Stimulated activated CD4-positive, alpha-beta T cell treated with anti-CD3 and anti-CD28 coated beads, Interleukin-15, amount 100 ng/mL, for 48 hours (primary cell): ENCODE measurements at places on chromosomes 5 and 9.

- no peak for DNase-seq
These were observed at the start of gene TOR4A for GRCh38 chr9:137277329-137278041. Gene TOR4A, plus strand, starts transcription at chr9:137277726. Its CDS starts 964 bp downstream, at chr9:137278690.

GRCh38 chr9:120877276-120878034 lies 467 bp upstream of the PHF19 start:
- no peak for DNase-seq

- DNase-seq, result no peak
These were observed 52.9 kb upstream of the PAPPA start for GRCh38 chr9:116100711-116101121.

DNA sequence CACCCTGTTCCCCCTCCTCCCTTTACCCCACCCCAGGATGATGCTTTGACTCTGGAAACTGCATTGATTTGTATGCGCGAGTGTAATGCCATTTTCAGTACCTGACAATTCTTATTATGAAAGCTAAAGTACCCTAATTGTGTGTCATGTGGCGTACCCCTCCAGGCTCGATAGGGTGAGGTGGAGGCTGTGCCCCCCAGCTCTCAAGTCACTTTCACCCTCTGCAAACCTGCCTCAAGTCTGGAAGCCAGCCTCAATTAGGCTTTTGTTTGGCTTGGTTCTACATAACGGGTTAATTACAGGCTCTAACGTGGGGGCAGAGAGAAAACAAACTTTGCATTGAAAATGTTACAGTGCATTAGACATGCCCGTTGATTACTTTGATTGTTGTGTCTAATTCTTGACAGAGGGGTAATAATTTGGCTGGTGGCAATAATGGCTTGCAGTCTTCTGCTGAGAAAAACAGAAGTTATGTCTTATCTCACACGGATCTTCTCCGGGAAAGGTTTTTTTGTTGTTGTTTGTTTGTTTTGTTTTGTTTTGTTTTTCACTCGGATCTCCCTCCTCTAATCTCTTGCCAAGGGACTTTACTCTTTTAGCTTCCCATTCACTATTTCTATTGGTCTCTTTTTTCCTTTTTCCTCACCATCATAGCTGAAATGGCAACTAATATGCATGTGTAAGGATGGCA lies 12.6 kb downstream of the ISL1 start:
- no peak for DNase-seq

- peak; percentile 72 for DNase-seq
These were observed 34.2 kb downstream of the STC2 start for GRCh38 chr5:173293817-173294672.

GRCh38 chr9:97562542-97562941 lies 61.1 kb downstream of the TMOD1 start:
- DNase-seq, result no peak

DNA sequence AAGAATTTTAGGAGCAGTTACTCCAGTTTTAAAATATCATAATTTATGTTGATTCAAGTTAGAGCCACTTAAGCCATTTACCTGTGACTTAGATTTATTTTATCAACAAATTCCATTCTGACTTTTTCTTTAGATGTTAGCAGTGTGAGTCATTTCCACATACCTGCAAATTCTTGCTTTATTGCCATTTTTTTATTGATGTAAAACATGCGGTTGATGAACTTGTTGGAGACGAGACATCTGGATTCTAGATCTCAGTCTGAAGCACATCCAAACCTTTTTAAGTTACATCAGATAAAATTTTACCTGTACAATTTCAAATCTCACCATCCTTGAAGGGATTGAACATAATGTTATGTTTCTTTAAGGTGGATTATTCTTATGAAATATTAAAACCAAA lies 240.9 kb downstream of the IRX1 start:
- DNase-seq, result no peak

DNA sequence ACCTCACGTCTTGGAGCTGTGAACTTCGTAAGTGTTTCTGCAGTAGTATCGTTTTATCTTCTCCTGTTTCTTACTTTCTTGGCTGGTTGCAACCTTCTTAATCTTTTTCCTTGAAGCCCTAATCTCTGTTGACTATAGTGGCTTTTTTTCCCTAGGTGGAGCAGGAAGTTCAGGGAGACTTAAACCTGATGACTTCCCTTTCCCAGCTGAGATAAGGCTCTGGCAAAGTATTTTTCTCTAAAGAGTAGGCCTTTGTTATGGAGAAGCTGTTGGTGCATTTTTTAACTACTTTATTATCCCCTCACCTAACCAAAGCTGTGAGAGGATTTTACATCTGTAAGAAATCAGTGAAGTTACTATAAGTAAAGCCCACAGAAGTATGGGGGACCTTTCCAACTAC lies 723.1 kb upstream of the RIOK2 start:
- no peak for DNase-seq

DNA sequence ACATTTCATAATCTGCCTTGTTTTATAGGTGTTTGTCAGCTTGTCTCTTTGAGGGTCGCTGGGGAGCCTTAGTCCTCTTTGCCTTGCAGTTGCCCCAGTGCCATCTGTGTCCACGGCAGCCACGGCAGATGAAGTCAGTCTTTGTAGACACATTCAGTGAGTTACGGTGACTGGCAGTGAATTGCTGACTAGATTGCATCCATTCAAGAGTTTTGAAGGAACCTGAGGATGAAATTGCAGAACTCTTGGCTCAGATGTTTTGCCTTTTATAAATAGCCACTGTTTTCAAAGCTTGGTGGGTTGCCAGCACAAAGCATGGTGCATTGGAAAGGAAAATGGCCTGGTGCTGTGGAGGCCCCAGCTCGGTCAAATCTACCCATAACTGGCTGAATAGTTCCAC lies 125.6 kb downstream of the TRIO start:
- no peak for DNase-seq

DNA sequence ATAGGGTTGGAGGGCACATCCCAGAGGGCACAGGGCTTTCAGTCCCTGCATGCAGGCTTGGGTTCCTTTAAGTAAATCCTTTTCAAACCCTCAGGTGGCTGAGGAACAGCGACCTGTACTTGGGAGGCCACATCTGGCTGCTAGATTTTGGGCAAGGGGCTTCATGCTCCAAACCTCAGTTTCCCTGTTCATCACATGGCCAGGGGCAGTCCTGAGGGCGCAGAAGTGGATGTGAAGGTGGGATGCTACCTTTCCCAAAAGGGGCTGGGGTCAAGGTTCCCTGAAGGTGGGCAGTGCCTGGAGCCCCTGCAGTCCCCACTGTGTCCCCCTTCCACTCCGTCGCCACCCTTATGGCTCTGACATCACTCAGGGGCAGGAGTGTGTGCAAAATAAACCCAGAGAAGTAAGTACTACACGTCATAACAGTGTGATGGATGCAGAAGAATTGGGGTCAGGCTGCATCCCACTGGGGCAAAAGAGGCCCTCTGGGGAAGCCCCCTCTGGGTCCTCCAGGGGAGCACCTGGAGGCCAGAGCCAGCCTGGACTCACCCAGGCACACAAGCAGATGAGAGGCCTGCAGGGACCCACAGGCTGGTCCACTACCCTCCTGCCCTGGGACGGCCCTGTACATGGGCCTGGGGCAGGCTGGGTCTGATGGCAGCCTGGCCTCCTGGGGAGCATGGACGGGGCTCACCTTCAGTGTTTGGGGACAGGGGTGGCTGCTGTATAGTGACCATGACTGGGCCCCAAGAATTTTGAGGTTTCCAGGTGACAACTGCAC lies 1.9 kb upstream of the CARD19 start:
- no peak for DNase-seq

DNA sequence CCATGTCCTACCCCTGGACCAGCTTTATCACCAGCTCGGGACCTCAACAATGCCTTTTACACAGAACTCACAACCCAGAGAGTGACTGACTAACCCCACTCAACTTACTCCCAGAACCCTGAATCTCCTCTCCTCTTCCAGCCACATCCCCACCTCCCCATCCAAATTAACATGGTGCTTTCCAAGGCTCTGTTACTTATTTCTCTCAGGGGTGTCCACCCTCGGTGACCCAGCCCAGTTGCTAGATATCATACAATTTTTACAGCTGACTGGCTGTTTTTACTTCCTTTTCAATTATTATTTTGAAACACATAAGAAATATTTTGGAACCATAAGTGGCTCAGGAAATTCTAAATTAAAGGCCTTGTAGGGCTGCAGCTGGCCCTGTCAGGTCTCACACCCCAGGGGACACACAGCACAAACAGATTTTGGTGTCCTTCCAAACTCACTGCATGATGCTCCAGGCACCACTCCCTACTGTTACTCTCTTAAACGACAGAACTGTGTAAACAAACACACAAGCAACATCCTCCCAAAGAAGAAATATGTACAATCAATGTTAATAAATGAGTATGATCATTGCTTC lies 180.6 kb downstream of the ADAMTS12 start:
- DNase-seq, result no peak

DNA sequence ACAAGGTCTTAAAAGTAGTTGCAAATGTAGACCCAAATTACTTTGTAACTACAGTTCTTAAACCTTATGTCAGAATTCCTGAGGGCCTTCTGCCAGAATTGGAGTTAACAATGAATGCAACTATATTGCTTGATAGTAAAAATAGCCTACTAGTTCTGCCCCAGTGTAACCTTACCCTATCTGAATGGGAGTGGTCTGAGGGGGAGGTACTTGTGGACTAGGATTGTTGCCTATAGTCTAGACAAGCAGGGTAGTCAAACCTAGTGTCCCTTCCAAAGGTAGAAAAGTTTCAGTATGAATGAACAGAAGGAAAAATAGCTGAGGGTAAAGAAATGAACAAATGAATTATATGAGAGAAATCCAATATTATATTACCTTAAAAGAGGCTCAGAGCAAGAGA lies 242.2 kb downstream of the PJA2 start:
- no peak for DNase-seq

DNA sequence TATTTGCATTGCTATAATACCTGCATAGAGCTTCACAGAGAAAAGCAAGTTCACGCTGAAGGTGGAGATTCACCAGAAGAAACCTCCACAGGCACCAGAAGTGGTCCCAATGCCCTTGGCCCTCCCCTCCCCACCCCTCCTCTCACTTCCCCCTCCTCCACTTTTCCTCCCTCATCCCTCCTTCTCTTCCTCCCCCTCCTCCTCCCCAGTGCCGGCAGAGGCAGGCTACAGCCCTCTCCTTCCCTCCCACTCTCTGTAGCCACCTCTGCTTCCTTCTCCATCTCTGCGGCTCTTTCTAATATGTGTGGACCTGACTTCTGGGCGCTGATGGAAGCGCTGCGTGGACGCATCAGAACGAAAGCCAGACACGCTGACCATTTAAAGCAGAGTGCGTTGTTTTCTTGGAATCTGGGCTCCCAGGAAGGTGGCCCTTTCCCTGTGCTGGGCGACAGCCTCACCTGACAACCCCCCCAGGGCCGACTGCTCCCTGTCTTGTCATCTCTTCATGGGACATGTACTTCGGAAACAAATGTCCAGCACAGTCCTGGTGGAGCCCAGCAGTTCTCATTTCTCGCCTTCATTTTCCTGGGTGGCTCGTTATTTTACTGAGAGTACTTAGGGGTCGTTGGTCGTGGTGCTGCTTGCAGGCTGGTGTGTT lies 29.5 kb downstream of the NDUFS6 start:
- no peak for DNase-seq

GRCh38 chr5:90290648-90291047 lies 118.9 kb downstream of the CETN3 start:
- DNase-seq, result no peak

GRCh38 chr5:150313921-150314716 lies 11.4 kb upstream of the ARSI start:
- no peak for DNase-seq

DNA sequence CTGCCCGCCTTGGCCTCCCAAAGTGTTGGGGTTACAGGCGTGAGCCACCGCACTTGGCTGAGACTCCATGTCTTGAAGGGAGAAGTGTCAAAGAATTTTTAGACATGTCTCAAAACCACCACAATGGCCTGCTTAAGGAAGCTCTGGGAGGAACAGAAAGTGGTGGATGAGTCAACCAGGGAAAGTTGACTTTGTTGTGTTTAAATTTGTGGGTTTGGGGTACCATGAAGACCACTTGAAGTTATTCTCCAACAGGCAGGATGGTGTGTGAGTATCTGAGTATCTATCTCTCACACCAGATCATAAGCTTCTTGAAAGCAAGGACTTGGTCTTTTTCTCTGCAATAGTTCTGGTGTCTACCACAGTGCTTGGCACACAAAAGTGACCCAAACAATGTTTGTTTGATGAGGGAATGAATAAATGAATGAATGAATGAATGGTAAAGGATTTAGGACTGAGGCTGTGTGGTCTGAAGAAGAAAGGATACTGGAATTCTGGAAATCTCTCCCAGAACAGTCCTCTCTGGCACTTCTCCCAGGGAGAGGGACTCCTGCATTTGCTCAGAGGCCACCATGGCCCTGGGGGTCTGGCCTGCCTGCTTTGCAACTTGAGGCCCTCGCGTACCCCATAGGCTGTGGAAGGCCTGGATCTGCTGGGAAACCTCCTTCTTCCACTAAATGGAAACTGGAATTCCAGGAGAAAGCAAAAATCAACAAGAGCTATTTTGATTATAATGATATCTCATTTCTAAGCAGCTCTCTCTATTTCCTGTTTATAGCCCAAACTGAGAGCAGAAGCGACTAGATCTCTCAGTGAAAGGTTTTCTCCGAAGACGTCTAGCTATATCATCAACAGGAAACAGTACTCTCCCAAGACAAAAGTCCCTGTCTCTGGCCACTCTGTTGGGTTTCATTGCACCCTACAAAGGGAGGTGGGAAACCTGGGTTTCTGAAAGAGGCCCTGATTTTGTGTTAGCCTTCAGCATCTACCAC lies 187.9 kb downstream of the PALM2AKAP2 start:
- DNase-seq, result no peak

DNA sequence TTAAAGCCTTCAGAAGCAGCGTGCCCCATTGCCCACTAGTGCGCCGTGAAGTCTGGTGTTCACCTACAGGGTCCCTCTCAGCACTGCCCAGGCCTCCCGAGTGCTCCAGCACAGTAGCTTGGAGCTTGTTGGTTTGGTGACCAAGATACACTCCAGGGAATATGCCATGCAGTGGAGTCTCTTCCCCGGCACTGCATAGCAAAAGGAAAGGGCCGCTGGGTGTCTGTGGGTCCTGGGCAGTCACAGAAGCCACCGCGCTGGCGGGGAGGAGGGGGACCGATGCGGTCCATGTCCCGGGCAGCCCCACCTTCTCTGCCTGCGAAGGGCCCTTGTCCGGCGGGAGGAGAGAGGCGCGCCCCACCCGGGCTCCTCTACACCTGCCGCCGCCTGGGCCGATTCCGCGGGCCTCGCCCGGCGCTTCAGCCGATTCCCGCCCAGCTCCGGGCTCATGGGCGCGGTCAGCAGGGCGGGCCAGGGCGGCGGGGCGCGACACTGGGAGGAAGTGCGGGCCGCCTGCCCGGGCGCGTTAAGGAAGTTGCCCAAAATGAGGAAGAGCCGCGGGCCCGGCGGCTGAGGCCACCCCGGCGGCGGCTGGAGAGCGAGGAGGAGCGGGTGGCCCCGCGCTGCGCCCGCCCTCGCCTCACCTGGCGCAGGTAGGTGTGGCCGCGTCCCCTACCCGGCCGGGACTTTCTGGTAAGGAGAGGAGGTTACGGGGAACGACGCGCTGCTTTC lies at the start of gene SYK:
SYK (plus strand) TSS at position 579 of the 732 bp plus-strand sequence. CDS start 42,080 bp downstream, outside the sequence.
- no peak for DNase-seq

DNA sequence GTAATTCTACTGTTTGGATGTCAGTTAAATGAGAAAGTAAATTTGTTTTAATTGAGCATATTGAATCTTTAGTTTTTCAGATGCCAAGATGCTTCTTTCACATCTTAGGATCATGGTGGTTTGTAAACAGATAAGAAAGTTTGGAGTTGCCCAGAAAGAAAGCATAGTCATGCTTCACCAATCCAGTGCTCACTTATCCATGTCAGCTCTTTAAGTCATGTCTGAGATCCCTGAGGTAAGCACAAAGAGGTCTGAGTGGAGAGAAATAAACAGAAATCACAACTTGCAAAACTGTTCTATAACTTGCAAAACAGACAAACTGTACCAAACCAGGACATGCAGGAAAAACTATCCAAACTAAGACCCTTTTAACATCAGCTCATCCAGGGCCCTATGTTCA lies 87.7 kb downstream of the OSTF1 start:
- DNase-seq, result no peak

GRCh38 chr9:36323926-36324325 lies 65.7 kb upstream of the GNE start:
- DNase-seq, result no peak
